ENCODE measurements at places on chromosomes 16 and 17.
A peak's percentile ranks its signal among the peaks of the same experiment; 100 is the strongest.

- DNase-seq = peak; percentile 62
Measured at GRCh38 chr17:30021708-30022317, 80.4 kb downstream of the EFCAB5 start.

DNA sequence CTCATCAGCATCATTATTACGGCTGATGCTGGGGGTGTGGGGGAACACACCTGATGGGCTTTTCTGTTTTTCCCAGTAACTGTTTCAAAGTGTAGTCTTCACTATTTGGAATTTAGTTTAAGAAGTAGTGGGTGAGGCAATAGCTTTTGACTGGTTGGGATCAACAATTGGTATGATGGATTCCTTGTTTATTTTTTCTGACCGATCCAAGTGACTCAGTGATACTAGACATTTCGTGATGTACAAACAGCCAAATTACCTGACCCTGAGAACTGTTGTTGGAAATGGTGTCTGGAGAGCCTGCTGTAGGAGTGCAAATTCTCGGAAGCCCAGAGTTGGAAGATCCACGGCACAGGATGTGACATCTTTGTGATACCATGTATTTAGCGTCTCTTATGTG lies 204.2 kb downstream of the PRKCA start:
- no peak for DNase-seq

DNA sequence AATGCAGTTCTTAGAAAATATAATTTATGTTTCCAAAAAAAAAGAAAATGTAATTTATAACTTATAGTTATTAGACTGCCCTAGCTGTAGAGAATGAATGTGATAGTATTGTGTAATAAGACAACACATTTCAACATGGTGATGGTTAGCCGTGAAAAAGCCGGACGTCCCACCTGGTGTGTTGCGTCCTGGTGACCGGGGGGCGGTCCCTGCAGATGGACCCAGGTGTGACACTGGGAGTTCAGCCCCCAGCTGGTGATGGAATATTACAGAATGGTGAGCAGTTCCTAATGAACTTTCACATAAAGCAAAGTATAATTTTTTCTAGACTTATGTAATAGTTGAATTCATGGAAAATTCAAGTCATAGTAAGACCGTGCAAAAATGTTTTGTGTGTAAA lies 132.8 kb downstream of the LAT start:
- DNase-seq = no peak

DNA sequence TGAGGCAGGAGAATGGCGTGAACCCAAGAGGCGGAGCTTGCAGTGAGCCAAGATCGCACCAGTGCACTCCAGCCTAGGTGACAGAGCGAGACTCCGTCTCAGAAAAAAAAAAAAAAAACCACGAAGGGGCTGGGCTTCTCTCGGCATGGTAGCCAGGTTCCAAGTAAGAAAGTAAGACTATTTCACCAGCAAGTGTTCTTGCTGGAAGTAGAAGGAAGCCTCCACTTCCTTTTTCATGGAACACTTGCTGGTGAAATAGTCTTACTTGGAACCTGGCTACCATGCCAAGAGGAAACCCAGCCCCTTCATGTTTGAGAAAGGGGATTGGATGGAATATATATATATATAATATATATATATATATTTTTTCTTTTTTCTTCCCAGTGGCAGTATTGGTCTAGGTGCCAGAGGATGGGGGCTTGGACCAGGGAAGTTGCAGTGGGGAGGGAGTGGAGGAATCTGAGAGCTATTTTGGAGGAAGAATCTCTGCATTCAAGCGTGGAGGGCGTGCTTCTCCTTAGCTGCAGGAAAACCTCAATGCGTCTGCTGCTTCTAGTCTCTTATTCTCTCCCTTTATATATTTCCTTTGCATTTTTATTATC lies 7.2 kb upstream of the N4BP1 start:
- no peak for DNase-seq

- no peak for DNase-seq
Measured at GRCh38 chr17:18356624-18357023, 6.7 kb downstream of the SHMT1 start.

GRCh38 chr17:55683550-55684315 lies 38.9 kb downstream of the TMEM100 start:
- no peak for DNase-seq

GRCh38 chr17:69141431-69142174 lies at the start of gene ABCA6:
ABCA6 (minus strand) TSS chr17:69141895; CDS start chr17:69140703, 1,192 bp downstream.
- DNase-seq = no peak

DNA sequence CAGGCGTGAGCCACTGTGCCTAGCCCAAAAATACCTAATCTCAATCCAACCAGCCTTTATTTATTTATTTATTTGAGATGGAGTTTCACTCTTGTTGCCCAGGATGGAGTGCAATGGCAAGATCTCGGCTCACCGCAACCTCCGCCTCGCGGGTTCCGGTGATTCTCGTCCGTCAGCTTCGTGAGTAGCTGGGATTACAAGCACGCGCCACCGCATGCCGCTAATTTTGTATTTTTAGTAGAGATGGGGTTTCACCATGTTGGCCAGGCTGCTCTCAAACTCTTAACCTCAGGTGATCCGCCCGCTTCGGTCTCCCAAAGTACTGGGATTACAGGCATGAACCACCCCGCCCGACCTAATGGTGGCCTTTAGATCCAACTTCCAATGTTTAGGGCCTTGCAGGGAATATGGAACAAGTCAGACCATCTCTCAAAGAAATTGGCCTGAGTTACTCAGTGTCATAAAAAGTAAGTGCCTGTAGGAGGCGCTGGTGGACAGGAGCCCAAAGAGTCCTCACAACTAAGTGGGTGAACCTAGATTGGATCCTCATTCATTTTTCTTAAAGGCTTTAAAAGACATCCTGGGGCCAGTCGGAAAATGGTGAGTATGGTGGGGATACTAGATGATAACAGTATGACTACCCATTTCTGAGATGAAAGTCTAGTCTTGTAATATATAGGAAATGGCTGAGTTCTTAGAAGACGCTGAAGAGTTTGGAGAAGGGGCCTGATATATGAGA lies 4.6 kb downstream of the ZSCAN10 start:
- DNase-seq = peak; percentile 67

DNA sequence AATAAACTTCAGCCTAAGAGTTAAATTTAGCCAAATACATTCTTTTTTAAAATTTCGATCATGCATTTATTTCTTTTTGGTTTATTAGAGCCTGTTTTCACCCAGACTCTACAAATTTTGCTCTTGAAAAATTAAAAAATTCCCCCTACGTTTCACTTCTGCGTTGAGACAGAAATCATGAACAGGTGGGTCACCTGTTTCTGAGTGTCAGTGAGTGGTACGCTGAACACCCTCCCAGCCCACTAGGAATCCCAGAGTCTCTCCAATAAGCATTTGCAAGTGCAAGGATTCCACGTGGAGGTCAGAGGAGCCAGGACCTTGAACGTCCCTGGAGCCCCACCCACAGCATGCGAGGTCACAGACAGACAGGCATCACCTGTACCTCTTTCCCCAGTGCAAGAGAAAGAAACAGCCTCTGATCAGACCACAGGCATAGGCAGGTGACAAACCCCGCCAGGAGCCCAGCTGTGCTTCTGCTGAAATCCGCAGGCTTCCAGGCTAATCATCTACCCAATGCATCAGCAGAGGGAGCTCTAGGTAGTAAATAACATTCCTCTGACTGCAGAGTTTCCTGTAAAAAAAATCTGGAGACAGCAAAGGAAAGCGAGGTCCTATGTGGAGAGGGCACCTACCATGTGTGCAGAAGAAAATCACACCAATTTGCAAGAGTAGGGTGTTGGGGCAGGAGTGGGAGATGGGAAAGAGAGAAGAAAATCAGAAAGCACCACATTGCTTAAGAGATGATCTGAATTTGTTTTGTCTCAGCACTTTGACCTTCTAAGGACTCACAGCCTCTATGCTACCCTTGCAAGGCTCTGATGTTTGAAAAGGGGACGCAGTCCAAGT lies 5.9 kb upstream of the XYLT1 start:
- DNase-seq = peak; percentile 66

DNA sequence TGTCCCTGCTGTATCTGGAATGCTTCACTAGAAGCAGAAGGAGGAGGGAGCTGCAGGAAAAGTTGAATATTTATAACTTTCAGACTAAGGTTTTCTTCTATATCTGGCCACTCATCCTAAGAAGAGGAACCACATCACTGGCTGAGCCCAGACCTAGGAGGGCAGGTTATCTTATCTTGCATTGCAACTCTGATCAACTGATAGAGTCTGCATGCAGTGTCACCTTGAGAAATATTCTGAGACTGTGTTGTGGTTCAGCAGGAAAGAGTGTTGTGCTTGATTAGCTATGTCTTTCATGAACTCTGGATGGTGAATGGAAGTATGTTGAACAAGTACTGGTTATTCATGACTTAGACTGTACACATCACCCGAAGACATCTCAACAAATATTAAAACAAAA lies 460.0 kb downstream of the TOX3 start:
- no peak for DNase-seq

- DNase-seq = no peak
Measured at GRCh38 chr17:66949501-66949900, 15.0 kb upstream of the CACNG4 start.

- no peak for DNase-seq
Measured at GRCh38 chr16:22677024-22677830, 136.7 kb upstream of the HS3ST2 start.

- no peak for DNase-seq
Measured at GRCh38 chr17:81859906-81860755, at the start of gene P4HB. P4HB (minus strand) TSS chr17:81860535; CDS start chr17:81860471, 64 bp downstream.

DNA sequence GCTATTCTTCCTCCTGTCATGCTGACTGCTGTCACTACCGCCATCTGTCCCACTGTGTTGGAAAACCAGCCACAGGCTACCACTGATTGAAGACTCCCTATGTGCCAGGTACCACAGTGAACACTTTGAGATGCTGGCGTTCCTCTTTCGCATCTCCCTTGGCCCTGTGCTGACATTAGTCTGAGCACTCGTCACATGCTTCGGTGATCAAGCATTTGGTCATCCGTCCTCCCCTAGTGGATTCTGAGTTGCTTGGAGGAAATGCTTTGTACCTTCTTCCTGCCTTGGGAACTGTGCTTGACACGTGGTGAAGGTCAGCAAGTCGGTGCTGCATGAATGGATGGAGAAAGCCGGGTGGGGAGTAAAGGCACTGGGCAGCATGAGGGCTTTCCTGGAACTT lies 260.1 kb downstream of the SNX29 start:
- no peak for DNase-seq

DNA sequence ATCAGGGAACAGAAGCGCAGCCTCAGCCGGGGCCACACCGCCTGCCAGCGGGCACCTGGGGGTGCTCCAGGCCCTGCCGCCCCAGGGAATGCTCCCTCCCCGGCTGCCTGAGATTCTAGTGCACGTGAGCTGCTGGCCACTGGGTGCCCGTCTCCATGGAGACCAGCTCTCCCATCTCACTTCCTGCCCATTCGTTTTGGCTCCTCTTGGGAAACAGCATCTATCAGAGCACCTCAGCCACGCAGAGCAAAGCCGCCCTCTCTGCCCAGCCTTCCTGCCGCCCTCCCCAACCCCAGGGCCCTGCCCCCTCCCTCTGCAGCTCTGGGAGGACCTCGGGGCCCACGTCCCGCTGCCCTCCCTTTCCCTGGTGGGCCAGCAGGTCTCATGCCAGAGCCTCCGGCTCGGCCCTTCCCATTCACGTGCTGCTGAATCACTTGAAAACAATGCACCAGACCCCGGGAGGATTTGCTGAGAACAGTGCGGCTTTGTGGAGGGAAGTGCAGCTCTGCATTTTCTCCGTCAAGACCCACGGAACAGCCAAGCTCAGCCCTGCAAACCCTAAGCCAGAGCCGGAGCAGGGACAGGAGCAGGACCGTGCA lies 19.4 kb downstream of the CEP295NL start:
- DNase-seq = peak; percentile 26

- DNase-seq = no peak
Measured at GRCh38 chr16:27269300-27270150, 953 bp upstream of the NSMCE1 start.

GRCh38 chr17:38871247-38872015 lies 1.6 kb downstream of the LASP1 start:
- peak; percentile 86 for DNase-seq

DNA sequence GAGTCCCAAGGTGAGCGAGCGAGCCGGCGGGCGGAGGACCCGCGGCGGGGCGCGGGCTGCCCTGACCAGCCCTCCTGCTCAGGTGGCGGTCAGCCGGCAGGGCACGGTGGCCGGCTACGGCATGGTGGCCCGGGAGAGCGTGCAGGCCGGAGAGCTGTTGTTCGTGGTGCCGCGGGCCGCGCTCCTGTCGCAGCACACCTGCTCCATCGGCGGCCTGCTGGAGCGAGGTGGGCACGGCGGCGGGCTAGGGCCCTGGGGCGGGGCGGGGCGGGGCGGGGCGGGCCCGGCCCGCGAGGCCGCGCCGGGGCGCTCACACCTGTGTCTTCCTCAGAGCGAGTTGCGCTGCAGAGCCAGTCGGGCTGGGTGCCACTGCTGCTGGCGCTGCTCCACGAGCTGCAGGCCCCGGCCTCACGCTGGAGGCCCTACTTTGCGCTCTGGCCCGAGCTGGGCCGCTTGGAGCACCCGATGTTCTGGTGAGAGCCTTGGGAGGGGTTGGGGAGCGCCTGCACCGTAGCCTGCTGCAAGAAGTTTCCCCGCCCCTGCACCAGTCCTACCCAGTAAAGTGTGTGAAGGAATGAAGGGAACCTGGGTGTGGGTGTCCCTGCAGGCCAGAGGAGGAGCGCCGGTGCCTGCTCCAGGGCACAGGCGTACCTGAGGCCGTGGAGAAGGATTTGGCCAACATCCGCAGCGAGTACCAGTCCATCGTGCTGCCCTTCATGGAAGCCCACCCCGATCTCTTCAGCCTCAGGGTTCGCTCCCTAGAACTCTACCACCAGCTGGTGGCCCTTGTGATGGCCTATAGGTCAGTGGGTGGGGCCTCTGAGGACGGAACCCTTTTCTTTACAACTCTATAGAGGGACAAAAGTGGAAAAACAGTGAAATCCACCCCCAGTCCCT lies 802 bp downstream of the SETD6 start:
- DNase-seq = peak; percentile 61
